SW 1271 (cell line): ENCODE measurements at places on chromosomes 7 and 10.

DNA sequence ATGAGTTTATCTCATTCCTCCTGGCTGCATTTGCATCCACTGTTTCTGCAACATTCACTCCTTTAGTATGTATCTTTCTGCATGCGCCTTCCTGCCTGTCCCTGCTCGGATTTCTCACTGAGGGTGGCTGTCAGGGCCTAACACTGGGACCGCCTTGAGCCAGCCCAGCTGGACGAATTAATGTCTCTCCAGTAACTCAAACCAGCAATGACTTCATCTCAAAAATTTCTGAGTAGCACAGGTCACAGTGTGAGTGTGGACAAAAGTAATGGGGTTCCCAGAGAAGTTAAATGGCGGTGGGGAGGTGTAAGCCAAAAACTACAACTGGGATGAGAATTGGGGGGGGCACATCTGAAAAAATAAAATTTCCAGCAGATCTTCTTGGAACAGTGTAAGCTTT is 444.0 kb upstream of the MGMT start:
- DNase-seq, result no peak

DNA sequence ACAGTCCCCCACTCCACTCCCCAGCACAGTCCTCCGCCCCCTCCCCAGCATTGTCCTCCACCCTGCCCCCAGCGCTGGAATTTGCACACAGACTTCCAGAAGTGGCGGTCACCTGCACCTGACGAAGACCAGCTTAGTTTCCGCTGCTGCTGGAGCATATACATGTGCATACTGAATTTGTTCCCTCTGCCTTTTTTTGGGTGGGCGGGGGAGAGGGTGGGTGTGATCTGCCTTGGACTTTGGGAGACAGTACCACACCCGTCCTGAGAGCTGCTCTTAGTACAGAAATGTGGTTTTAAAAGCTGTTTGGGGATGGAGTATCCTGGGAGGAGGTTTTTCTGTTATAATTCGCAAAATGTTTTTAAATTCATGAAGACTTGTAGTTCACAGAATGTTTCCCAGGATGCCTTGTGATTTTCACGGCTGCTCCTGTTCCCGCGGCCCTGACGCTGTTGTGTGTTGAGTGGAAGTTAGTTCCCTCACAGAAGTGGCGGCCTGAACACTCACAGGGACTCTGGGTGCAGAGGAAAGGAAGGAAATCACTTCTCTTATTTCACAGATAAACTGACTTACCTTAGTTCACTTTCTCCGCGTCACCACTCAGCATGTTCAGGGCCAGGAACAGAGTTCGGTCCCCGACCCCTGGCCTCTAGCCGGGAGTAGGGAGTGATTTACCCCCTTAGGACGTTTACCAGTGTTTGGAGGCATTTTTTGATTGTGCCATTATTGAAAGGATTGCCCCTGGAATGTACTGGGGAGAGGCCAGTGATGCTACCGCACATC is 18.6 kb downstream of the PFKP start:
- DNase-seq, result no peak

- no peak for DNase-seq
Measured at GRCh38 chr7:155358948-155359712, 61.5 kb downstream of the INSIG1 start.

GRCh38 chr7:139525239-139525638 is 1.8 kb downstream of the CLEC2L start:
- no peak for DNase-seq

DNA sequence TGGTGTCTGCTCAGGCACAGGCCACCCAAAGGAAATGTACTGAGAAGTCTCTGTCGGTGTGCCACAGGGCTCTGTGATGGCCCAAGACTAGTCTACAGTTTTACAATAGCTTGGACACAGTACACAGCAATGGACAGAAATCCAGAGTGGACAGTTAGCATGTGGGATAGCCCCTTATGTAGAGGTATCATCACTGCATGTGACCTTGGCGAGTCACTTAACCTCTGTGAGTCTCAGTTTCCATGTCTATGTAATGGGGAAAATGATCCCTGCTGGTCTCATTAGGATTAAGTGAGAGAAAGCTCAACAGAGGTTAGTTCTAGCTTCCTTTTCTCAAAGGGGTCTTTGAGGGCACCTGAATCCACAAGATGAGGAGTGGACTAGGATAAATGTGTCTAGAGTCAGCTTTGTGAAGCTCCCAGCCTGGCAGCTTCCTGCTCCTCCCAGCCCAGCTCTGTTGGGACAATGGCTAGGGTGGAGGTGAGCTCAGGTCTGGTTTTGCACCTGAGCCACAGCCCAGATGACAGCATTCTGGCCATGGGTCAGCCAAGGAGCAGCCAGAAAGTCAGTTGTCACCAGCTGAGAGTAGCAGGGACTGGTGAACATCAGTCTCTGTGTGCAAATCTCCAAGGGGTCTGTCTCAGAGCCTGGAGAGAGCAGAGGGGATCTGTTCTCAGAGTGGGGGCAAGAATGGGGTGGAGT is 17.9 kb downstream of the CRHR2 start:
- no peak for DNase-seq

DNA sequence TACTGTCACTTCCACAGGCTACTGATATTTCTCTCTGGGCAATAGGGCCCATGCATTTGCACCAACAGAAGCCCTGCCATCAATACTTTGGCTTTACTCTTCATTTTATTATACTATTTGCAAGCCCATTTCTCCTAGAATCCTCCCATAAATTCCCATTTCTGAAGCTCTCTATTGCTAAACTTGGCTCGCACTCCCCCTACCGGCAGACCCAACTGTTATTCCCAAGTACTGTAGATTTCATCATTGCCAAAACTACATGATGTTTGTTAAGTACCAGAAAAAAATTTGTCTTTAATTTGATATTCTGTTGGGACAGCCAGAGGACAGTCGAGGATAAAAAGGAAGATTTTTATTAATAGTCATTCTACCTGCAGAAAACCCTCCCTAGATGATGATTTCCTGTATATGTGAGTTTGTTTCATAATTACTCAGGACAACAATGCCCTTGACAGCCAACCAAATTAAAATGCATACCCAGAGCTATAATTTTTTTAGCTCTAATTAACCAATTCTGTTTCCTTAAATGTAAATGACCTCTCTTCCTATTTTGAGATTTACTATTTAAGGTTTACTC is 298.6 kb downstream of the REEP3 start:
- no peak for DNase-seq

- DNase-seq, result no peak
Measured at GRCh38 chr7:518630-519483, 789 bp downstream of the PDGFA start.

DNA sequence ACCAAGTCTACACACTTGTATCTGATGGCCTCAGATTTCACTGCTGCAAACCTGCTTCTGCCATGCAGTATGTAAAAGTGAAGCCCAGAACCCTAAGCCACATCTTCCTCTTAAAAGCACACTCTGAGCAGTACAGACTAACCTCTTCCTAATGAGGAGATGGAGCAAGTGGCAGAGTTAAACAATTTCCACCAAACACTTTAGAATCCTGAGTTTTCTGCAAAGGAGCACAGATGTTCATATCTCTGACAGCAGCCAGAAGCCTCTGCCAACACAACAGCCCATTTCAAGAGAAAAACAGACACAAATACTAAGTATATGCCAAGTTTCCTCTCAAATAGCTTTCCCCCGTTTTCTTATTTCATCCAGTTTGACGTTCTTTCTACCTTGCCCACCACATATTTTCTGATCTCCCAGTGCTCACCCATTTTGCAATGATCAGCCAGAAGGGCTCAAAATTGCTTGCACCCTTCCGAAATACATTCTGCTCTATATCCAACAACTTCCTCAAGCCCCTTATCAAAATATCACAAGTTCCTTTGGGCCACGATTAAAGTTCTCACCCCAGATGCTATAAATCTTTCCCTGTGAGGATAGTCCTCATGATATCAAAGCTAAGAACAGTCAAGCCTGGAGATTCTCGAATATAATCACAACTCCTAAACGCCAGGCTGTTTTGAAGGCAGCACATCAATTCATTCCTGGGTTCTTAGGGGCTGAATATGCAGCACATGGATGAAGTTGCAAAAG is 27.5 kb downstream of the ELMO1 start:
- DNase-seq, result no peak

DNA sequence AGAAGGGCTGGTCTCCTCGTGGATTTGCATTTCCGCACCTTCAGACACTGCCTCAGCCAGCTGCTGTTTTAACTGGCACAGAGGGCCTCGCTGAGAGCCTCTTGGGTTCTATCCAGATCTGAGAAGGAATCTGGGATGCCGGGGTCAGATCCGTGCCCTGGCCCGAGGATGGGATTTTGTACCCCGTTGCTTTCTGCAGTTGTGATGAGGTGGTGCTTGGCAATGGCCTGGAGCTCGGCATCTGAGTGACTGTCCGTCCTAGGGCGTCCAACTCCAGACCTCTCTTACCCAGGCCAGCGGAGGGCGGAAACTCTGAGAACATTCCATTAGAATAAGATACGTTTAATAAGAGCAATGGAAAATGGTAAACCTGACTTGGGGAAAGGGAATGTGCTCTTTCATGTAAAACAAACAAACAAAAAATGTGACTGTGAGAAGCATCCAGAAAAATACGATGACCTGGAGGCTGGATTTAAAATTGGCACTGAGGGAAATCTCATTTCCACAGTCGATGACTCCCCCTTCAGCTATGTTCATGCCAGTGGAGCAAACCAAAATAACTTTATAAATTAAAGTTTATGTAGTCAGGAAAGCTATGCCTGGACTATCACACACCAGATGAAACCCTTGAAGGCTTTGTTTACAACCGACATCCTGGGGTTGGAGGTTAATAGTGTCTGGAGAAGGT is 39.6 kb downstream of the GRK5 start:
- no peak for DNase-seq

DNA sequence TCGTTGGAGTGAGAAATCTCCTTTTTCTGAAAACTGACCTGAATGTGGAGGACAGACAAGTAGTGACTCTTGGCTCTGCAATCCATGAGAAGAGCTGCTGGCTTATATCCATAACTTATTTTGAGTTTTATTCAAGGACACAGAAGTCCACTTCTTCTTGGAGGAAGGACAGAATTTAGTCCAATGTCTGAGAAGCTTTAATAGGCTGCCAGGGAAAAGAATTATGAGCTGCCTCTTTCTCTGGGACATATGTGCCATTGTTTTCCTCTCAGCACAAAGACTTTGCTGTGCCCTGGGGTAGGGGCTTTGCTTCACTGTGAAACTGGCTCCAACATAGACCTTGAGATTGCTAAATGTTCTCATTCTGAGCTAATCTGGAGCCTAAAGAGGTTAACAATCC is 20.5 kb upstream of the AOC1 start:
- no peak for DNase-seq

GRCh38 chr10:28811639-28812349 is 134.5 kb downstream of the BAMBI start:
- no peak for DNase-seq

DNA sequence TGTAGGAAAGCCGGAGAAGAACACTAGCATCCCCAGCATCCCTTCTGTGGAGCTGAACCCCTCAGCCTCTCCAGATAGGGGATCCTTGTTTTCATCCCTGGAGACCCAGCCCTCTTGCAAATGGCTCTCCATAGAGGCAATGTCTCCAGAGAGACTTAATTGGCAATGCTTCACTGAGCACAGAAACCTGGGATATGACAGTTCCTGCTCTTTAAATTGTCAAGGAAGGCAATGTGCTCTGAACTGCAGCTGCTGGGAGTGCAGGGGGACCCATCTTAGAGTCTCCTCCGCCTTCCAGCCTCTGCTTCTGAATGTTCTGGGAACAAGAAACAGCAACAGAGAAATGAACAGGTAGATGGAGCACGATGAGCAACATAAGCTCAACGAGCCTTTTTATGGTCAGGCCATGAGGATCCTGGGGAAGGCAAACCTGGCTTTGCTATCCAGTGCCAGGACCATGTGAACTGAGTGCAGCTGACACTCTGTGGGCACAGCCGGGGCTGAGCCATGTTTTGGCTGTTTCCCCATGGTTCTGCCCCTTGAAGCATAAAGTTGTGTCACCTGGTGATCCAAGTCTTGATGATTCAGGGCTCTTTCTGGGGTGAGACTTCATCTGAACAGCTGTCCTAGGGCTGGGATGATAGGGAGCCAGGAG is 481.0 kb downstream of the PLXNA4 start:
- DNase-seq, result no peak

DNA sequence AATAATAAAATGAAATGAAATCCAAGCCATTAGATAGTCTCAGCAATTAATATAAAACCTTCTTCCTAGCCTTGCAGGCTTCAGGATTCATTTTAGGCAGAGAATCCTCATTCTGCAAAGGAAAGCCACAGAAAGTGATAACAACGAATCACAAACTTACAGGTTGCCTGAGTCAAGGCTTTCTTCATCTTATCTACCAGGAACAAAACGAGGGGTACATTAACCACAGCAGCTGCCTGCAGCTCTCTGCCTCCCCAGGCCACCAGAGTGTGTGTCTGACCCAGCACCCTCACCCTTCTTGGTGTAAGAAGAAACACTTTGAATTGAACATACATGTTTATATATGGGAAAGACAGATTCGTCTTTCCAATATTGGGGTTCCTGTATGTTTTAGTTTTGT is 12.5 kb upstream of the TNS3 start:
- no peak for DNase-seq
